ENCODE measurements at places on chromosomes 1 and 21.

DNA sequence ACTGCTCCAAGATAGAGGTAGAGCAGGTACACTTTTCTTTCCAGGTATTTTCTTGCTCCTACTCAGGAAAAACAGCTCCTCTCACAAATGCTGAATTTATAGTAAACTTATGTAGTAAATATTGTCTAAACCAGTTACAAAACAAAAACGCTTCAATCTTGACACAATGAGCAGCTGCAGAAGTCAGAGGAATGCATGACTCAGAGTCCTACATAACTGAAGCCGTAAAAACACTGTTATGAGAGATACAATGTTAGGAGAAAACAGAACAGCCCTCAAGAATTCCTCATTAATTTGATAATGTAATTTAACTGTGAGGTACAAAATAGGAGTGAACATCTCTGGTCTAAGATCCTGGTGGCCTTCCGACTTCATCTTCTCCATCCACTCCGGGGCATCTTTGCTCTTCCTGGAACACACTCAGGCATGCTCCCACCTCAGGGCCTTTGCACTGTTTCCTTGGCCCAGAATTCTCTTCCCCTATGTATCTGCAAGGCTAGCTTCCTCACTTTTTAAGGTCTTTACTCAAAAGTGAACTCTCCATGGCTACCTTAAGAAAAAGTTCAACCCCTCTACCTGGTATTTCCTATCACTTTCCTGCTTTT lies 138.5 kb downstream of the SLC45A1 start:
- peak; percentile 35 for DNase-seq

DNA sequence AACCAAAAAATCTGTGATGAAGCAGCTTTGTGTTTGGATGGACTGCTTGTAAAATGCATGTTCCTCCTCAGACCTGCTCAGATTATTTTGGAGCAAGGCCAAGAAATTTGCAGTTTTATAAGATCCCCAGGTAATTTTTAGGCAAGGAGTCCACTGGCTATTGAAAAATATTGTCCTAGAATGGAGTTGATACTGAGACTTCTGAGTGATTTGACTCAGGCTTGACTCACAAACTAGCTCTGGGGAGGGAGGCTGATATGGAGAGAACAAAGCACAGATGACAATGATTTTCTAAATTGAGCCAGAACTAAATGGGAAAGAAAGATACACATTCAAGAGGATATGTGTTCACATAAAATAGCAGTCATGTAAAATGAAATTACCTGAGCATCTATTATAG lies 36.7 kb downstream of the AGL start:
- no peak for DNase-seq

DNA sequence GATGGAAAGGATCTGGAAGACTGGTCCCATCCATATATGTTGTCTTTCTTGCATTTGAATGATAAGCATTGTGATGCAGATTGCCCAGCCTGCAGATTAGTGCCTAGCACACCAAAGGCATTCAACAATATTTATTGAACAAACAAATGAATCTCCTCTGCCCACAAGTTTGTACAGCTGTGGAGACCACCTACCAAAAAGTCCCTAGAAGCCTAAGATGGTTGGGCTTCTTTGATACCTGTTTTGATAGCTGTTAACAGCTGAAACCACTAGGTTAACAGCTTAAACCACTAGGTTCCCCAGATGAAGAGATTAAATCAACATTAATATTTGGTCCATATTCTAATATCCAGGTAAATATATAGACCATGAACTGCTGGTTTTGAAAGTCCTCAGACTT lies 9.8 kb downstream of the DUSP10 start:
- no peak for DNase-seq

GRCh38 chr1:41908288-41908895 lies 10.3 kb downstream of the HIVEP3 start:
- DNase-seq = no peak

GRCh38 chr1:84192681-84193080 lies 48.6 kb downstream of the PRKACB start:
- no peak for DNase-seq

DNA sequence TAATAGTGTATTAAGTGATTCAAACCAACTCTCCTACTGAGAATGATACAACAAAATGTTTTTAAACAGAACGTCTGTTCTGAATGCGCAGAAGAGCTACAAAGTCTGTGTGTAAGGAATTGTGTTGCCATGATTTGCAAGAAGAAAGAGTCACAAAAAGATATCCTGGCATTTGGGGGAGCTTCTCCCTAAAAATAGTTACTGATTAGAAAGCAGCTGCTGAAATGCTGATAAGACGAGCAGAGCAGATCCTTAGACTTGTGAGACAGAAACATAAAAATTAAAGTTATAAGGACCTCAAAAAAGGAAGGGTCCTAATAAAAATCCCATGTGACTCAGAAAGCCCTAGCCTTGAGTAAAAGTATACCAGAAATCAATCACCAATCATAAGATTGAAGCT lies 54.9 kb upstream of the CRB1 start:
- DNase-seq = no peak

GRCh38 chr1:212915245-212916091 lies 34.9 kb upstream of the VASH2 start:
- DNase-seq = peak; percentile 40

DNA sequence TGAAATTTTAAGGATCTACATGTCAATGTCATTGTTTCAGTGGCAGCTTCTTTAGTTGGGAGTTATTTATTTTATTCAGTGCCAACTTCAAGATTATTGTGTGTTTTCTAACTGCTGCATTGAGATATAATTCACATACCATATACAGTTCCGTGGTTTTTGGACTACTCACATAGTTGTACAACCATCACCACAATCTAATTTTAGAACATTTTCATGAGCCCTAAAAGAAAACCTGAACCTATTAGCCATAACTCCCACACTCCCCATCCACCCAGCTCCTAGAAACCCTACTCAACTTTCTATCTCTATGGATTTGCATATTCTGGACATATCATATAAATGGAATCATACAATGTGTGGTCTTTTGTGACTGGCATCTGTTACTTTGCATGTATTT lies 220.0 kb downstream of the LRRC40 start:
- DNase-seq = no peak

- DNase-seq = no peak
These were observed 282.6 kb upstream of the DPYD start for GRCh38 chr1:98203466-98203865.

- no peak for DNase-seq
These were observed 3.2 kb downstream of the PTP4A2 start for GRCh38 chr1:31934706-31935629.

- DNase-seq = no peak
These were observed 18.4 kb downstream of the HHAT start for GRCh38 chr1:210347112-210347511.

DNA sequence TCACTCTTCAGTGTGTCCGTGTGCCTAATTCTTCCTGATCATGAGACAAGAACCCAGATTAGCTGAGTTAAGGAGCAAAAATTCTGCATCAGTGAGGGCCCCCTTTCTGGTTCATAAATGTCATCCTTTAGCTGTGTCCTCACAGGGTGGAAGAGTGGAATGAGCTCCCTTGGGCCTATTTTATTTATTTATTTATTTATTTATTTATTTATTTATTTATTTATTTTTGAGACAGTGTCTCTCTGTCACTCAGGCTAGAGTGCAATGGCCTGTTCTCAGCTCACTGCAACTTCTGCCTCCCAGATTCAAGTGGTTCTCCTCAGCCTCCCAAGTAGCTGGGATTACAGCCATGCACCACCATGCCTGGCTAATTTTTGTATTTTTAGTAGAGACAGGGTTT lies 131.7 kb downstream of the PATJ start:
- DNase-seq = no peak

DNA sequence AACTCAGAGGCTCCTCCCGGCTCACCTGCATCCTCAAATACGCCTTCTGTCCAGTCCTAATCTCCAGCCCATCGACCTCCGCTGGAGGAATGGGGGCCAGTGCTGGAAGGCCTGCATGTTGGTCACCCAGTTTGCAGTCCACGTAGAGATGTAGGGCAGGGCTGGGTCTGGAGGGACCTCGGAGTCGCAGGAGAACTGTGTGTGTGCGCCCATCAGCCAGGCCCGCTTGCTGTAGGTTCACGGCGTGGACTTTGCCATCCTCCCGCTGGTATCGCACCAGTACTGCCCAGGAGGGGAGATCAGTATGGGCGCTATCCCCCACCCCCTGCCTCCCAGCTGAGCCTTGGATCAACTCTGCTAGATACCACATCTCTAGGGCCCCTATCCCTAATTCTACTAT lies 2.7 kb downstream of the THBS3 start:
- no peak for DNase-seq

DNA sequence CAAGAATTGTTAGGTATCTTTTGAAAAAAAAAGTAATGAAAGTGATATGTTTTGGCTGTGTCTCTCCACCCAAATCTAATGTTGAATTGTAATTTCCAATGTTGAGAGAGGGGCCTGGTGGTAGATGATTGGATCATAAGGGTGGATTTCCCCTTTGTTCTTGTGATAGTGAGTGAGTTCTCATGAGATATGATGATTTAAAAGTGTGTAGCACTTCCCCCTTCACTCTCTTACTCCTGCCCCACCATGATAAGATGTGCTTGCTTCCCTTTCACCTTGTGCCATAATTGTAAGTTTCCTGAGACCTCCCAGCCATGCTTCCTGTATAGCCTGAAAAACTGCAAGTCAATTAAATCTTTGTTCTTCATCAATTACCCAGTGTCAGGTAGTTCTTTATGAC lies 70.7 kb downstream of the XCL2 start:
- DNase-seq = no peak

DNA sequence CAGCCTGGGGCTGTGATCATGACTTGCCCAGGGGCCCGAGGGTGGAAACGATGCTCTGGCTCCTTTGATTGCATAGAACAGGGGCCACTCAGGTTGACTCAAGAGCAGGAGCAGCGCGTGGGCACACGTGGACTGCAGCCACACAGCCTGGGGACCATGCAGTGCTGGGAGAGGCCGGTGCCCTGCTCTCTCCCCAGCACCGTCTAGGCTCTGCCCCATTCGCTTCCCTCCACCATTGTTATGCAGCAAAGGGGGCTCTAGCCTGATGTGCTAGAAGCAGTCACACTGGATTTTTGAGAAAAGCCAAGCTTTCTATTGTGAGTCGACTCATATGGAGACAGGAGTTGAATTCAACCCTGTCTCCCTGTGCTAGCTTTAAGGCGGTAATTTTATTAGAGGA lies 8.7 kb downstream of the PINK1 start:
- no peak for DNase-seq

DNA sequence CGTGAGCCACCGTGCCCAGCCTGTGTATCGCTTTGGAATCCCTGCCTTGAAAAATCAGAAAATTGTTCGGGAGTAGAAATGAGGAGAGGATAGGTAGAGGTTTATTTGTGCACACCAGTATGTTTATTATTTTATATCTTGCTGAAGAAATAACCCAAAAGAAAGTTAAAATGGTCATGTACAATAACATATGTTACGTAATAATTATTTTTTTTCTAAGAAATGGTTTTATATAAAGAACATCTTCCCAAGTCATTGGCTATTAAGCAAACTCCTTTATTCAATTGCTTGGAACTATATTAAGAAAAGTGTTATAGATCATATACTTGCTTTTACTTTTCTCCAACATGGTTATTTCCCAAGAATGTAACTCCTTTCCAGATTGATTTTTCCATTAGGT lies 171.8 kb downstream of the PHTF1 start:
- DNase-seq = no peak

- no peak for DNase-seq
These were observed 56.5 kb upstream of the PLA2G4A start for GRCh38 chr1:186772228-186772627.

DNA sequence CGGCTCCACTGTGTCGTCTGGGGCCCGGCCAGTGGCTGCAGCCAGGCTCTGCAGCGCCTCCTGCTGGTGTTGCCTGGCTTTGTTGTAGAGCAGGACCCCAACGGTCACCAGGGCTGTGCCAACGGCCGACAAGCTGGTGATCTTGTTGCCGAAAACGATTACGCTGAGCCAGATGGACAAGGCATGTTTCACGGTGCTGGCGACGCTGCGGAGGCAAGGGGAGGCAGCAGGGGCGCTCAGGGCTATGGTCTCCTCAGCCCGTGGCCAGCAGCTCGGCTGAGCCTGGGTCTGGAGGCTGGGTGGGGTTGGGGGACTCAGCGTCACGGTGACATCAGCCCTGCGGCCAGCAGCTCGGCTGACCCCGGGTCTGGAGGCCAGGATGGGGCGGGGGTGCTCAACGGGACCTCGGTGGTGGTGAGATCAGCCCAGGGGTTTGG lies 7.0 kb upstream of the CDK11B start:
- no peak for DNase-seq

GRCh38 chr1:15245593-15246360 lies 1.2 kb upstream of the FHAD1 start:
- no peak for DNase-seq

DNA sequence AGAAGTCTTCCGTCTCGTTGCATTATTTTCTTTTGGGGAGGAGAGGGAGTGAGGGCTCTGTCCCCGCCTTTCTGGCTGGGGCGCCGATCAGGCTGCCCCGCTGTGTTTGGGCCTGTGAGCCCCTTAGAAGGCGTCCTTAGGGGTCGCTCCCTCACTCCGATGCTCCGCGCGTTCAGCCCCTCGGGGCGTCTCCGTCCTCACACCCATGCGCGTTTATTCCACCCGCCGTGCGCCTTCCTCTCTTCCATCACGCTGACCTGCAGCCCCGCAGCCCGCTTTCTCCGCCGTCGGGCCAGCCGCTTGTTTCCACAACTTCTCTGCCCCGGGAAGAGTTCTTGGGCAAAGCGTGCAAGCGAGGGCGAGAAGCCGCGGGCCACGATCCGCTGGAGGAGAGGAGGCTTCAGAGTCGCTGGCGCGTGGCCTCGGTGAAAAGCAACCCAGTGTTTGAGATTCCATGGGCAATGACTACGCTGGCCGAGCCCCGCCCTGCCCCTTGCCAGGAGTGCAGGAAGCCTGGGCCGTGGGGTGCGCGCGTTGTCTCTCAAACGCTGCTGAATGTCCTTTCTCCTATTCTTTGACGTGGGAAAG lies 27.7 kb downstream of the TRIM11 start:
- DNase-seq = no peak

- no peak for DNase-seq
These were observed 42.7 kb upstream of the TRIM45 start for GRCh38 chr1:117164209-117164608.

DNA sequence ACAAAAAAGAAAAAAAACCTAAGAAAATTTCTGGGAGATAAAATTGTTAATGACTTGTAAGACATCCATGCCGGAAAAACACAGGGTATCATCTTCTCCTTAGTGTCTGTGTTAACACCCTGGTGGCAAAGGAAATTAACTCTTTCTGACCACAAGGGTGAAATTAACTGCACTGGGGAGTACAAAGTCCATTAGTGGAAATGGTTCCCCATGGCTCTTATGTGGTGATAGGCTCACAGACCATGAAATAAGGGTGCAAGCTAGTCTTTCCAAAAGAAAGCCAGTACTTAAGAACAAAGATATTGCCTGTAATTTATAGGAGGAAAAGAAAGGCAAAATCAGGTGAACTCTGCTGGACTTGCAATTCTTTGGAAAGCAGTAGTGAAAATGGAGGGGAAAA lies 185.4 kb downstream of the LRRIQ3 start:
- no peak for DNase-seq

GRCh38 chr1:66506991-66507390 lies 27.0 kb upstream of the SGIP1 start:
- no peak for DNase-seq

Measured in COLO829 (cell line).